ENCODE measurements at places on chromosomes 1 and 21. TPM values are rescaled to one million over a fixed set of nuclear protein-coding genes. Genes with fewer than 3 reads are reported as not detected.
A peak's percentile ranks its signal among the peaks of the same experiment; 100 is the strongest.

DNA sequence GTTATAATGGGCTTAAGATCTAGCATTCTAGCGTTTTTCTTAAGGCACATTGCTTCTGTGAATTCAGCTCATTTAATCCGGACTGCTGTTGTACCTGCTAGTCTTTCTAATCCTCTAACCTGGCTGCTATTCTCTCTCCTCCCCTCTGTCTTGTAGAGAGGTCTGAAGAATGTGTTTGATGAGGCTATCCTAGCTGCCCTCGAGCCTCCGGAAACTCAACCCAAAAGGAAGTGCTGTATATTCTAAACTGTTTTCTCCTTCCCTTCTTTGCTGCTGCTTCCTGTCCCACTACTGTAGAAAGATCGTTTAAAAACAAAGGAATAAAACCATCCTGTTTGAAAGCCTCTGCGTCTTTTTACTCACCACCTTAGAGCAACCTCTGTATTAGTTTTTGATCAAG is 37.3 kb downstream of the CDC42 start:
- no peak overlapping the region for H3K27ac ChIP-seq
- DNase-seq: no peak
- peaks cover 73% of the 10 kb centered on the region for H3K36me3 ChIP-seq
- no peaks in the 10 kb centered on the region for H3K4me1 ChIP-seq

GRCh38 chr1:118995312-118996016 is 7.3 kb upstream of the TBX15 start:
- DNase-seq: peak; percentile 47
- peaks cover 9% of the 10 kb centered on the region for H3K4me1 ChIP-seq
- H3K27ac ChIP-seq: no peak overlapping the region
- no peaks in the 10 kb centered on the region for H3K36me3 ChIP-seq
- no peak overlapping the region for H3K4me3 ChIP-seq
- H3K27me3 ChIP-seq: no peaks in the 10 kb centered on the region

- H3K27ac ChIP-seq: no peak overlapping the region
- H3K27me3 ChIP-seq: peaks cover 15% of the 10 kb centered on the region
- H3K4me1 ChIP-seq: peaks cover 28% of the 10 kb centered on the region
- no peaks in the 10 kb centered on the region for H3K36me3 ChIP-seq
- DNase-seq: no peak
Observed at GRCh38 chr21:38492007-38492406, 6.3 kb downstream of the ERG start.

DNA sequence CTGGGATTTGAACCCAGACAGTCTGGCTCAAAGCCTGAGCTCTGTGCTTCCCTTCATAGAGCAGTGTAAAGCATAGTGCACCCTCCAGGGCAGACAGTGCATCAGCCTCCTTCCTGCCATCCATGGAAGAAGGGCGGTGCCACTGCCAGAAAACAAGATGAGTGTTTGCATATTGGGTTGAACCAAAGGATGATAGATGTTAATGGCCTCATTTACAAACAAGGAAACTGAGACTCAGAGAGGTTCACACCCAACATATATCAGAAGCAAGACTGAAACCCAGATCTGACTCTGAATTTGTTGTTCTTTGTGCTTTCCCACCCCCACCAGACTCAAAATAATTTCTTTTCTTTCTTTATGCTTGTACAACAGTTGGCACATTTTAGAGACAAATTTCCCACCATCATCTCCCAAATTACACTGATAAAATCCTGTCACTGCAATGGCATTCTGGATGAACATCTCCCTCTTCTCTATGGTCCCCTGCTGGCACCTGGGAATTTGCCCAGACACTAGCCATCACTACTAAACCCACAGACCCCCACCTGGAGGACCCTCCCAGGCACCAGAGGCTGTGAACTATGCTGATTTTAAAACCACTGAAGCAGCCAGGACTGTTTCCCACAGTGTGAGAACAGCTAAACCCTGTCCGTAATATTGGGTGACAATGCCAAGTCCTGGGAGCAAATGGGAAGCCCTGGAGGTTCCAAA is 45.4 kb upstream of the MPZL1 start:
- no peaks in the 10 kb centered on the region for H3K36me3 ChIP-seq
- H3K4me1 ChIP-seq: no peaks in the 10 kb centered on the region
- peaks cover 24% of the 10 kb centered on the region for H3K27me3 ChIP-seq

DNA sequence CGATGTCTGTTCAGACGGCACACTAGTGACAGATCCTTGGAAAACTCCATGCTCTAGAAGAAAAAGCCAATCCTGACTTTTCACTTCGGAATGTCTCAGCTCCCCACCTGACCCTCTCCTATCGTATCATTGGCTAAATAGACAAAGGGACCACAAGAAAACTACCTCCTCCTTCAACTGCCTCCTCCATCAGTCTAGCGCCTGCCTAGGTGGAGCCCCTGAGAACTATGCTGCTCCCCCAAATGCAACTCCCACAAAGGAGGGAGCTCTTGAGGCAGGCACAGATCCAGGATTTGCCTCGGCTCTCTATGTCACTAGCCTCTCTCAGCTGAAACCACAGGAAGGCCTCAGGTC is 148.4 kb downstream of the TOMM20 start:
- H3K27ac ChIP-seq: peak overlapping the region; percentile 100
- H3K4me3 ChIP-seq: no peak overlapping the region
- H3K4me1 ChIP-seq: peaks cover 70% of the 10 kb centered on the region
- peak; percentile 44 for DNase-seq

DNA sequence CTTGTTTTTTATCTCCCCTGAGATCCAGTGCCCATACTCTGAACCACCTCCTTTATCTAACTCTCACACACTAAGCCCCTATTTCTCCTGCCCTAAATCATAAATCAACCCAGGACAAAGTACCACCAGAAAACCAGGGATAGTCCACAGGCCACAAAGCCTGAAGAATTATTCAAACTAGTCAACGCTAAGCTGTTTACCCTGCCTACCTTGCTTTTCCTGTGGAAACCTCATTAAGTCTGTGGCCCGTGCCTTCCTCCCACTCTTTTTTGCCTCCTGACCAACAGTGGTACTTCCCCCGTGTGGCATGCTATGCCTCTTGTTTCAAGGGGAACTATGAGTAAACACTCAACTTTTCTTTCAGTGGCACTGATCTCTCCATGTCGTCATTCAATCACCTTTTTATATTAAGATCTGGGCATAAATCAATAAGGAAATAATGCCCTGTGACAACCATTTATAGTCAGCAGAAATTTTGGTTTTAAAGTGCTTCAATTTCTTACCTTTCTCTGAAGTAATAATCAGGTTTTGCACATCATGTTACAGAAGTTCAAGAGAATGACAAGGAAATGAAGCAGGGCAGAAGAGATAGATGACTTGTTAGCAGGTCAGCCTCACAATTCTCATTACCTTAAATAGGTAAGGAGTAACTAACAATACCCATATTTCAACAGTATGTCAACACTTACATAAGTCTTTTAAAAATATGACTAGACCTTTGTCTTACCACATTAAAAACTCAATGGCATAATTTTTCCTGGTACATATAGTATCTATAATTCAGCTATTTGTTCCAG is 32.1 kb downstream of the EYA3 start:
- no peaks in the 10 kb centered on the region for H3K4me1 ChIP-seq
- H3K27ac ChIP-seq: no peak overlapping the region
- no peak overlapping the region for H3K4me3 ChIP-seq
- H3K27me3 ChIP-seq: no peaks in the 10 kb centered on the region
- DNase-seq: no peak

DNA sequence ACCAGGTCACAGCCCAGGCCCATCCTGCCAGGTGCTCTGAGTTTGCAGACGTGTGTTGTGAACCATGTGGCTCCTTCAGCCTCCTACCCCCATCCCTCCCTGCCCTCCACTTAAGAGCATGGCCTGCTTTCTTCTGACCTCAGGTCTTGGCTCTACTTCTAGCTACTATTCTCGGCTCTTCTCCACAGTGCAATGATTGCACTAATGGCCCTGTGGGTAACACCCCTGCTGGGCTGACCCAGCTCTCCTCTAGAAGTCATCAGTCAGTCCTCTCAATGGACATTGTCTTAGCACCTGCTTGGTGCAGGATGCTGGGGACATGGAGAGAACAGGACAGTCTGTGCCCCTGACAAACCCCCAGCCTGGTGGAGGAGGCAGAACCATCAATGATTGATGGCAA is 22.2 kb upstream of the IFFO2 start:
- H3K27ac ChIP-seq: no peak overlapping the region
- H3K4me1 ChIP-seq: peaks cover 6% of the 10 kb centered on the region
- H3K27me3 ChIP-seq: no peaks in the 10 kb centered on the region
- no peak for DNase-seq
- no peaks in the 10 kb centered on the region for H3K36me3 ChIP-seq
- no peak overlapping the region for H3K4me3 ChIP-seq

DNA sequence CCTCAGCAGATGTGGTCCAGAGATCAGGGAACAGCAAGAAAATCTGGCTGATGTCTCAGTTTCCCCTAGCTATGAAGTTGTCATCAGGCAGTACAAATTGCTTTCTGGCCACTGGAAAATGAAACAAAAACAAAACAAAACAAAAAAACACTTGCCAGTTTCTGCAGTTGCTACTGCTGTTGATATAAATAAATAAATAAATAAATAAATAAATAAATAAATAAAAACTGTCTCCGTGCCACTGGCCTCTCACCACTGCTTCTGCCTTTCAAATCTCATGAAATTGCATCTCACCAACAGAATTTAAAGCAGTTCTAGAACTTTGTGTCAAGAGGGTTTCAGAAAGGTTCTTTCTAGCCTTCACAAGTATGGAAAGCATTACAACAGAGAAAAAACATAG is 62.9 kb downstream of the C1orf87 start:
- H3K4me3 ChIP-seq: no peak overlapping the region
- H3K27me3 ChIP-seq: peaks cover 12% of the 10 kb centered on the region
- no peak for DNase-seq
- no peaks in the 10 kb centered on the region for H3K36me3 ChIP-seq

DNA sequence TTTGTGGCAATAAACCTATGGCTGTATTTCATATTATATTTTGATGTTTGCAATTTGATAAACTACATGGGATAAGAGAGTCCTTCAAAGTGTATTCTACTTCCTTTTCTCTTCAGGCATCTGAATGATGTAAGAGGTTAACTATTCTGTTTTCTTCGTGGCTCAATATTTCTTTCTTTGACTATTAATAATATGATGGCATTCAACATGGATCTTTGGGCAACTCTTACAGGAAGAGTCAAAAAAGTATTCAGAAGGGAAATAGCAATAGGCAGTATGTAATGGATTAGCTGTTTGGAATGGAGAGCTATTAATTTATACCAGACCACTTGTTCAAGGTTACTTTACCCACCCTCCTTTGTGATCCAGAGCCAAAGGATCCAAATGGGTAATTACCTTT is 74.4 kb downstream of the HMCN1 start:
- no peak for DNase-seq
- no peak overlapping the region for H3K27ac ChIP-seq
- no peaks in the 10 kb centered on the region for H3K36me3 ChIP-seq
- peaks cover 13% of the 10 kb centered on the region for H3K4me1 ChIP-seq
- H3K4me3 ChIP-seq: no peak overlapping the region

- H3K36me3 ChIP-seq: no peaks in the 10 kb centered on the region
- H3K4me3 ChIP-seq: no peak overlapping the region
- H3K4me1 ChIP-seq: no peaks in the 10 kb centered on the region
- DNase-seq: no peak
Observed at GRCh38 chr1:163928651-163929050, 606.9 kb downstream of the NUF2 start.

DNA sequence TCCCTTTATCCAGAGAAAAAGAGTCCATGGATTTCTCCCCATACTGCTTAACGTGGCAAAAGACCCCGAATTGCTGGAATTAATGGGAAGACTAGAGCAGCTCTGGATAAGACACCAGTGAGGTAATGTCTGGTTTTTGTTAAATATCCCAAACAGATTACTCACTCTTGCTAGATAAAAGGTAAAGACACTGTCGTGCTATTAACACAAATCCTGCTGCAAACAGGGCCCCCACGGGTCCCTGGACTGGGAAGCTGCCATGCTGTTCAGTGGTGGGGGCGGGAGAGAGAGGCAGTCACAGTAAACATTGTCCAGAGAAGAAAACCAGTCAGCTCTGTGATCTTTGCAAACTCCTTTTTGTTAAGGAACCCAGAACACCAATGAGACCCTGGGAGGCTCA is 15.2 kb upstream of the SRP9 start:
- no peak overlapping the region for H3K4me3 ChIP-seq
- H3K27ac ChIP-seq: no peak overlapping the region
- peaks cover 11% of the 10 kb centered on the region for H3K4me1 ChIP-seq
- H3K36me3 ChIP-seq: no peaks in the 10 kb centered on the region
- H3K27me3 ChIP-seq: no peaks in the 10 kb centered on the region

DNA sequence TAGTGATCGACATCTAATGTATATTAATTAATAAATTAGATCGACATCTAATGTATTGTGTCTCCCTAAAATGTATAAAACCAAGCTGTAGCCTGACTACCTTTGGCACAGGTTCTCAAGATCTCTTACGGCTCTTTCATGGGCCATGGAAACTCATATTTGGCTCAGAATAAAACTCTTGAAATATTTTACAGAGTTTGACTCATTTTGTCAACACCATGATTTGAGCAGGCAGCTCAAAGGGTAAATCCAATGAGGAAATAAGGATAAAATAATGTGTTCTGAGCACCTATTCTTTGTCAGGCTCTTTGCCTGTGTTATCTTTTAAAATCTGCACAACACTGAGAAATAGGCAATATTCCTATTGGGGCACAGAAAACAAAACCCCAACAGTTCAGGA is 223.4 kb upstream of the DUSP10 start:
- no peak overlapping the region for H3K4me3 ChIP-seq
- H3K4me1 ChIP-seq: peaks cover 63% of the 10 kb centered on the region
- H3K36me3 ChIP-seq: no peaks in the 10 kb centered on the region
- H3K27me3 ChIP-seq: no peaks in the 10 kb centered on the region
- DNase-seq: peak; percentile 98
- peak overlapping the region; percentile 89 for H3K27ac ChIP-seq

DNA sequence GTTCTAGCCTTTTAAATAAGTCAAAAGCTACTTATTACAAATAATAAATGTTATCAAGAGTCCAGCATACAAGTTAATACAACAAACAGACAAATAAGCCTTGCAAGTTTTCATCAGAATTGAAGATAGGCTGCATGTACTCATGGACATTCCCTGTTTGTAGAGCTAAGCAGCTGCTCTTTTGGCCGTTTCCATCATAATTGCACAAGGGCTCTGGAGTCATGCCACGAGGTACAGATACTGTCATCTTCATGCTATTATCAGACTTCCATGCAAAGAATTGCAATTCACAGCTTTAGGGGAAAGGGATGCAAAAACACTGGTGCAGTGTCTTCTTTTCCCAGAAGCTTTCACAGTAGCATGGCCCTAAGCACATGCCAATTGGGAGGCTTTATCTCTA is 52.8 kb upstream of the TBX15 start:
- no peaks in the 10 kb centered on the region for H3K27me3 ChIP-seq
- no peak overlapping the region for H3K27ac ChIP-seq
- no peak for DNase-seq
- H3K4me1 ChIP-seq: no peaks in the 10 kb centered on the region
- H3K4me3 ChIP-seq: no peak overlapping the region

- H3K4me1 ChIP-seq: no peaks in the 10 kb centered on the region
- no peak overlapping the region for H3K4me3 ChIP-seq
- H3K27ac ChIP-seq: no peak overlapping the region
- DNase-seq: no peak
Observed at GRCh38 chr1:203057911-203058675, 27.7 kb downstream of the MYOG start.

- no peaks in the 10 kb centered on the region for H3K36me3 ChIP-seq
- DNase-seq: peak; percentile 18
- H3K27me3 ChIP-seq: no peaks in the 10 kb centered on the region
Observed at GRCh38 chr1:54053745-54054437, 483 bp downstream of the TCEANC2 start.

KCNK1 gene
- total RNA-seq: 34.7 TPM

BRDT gene
- not detected for total RNA-seq

BSDC1 gene
- 68.5 TPM for total RNA-seq

DRAM2 gene
- total RNA-seq: 30.0 TPM

BCL2L15 gene
- not detected for total RNA-seq

GBP5 gene
- total RNA-seq: not detected

REN gene
- 3.1 TPM for total RNA-seq
